MG63 (cell line): ENCODE measurements at places on chromosomes 6 and 20.

GRCh38 chr6:47169785-47170616 lies 127.9 kb upstream of the ADGRF1 start:
- DNase-seq, result no peak

GRCh38 chr6:21327326-21328112 lies 266.0 kb upstream of the SOX4 start:
- no peak for DNase-seq

GRCh38 chr20:37921341-37921929 lies 18.5 kb downstream of the VSTM2L start:
- no peak for DNase-seq

GRCh38 chr6:45653117-45653883 lies 275.6 kb upstream of the SUPT3H start:
- DNase-seq, result peak; percentile 37

- DNase-seq, result no peak
Measured at GRCh38 chr6:28947831-28948270, 24.1 kb upstream of the TRIM27 start.

GRCh38 chr6:169558774-169559441 lies 142.9 kb downstream of the WDR27 start:
- DNase-seq, result peak; percentile 77

DNA sequence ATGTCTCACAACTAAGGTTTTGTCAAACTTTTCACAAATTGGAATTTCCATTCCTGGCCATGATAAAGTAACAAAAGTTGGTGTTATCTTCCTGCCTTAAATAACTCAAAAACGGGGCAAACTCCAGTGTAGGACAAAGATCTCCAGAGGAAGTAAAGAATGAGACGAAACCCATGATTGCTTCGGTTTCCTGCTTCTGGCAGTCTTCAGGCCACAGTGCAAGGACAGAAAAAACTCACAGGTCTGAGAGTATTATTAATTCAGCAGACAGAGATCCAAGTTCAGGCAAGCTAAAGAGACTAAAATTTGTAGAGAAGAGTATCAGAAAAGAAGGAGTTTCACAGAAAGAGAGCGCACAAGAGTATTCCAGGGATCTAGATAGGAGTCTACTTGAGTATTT lies 64.8 kb upstream of the RCAN2 start:
- DNase-seq, result no peak

GRCh38 chr6:112130878-112131277 lies 43.5 kb downstream of the FAM229B start:
- DNase-seq, result no peak

- DNase-seq, result no peak
Measured at GRCh38 chr6:137737836-137738596, 129.0 kb upstream of the TNFAIP3 start.

- DNase-seq, result no peak
Measured at GRCh38 chr6:22149501-22150367, 147.1 kb downstream of the PRL start.

GRCh38 chr20:35187584-35188190 lies 15.8 kb downstream of the PROCR start:
- peak; percentile 28 for DNase-seq

DNA sequence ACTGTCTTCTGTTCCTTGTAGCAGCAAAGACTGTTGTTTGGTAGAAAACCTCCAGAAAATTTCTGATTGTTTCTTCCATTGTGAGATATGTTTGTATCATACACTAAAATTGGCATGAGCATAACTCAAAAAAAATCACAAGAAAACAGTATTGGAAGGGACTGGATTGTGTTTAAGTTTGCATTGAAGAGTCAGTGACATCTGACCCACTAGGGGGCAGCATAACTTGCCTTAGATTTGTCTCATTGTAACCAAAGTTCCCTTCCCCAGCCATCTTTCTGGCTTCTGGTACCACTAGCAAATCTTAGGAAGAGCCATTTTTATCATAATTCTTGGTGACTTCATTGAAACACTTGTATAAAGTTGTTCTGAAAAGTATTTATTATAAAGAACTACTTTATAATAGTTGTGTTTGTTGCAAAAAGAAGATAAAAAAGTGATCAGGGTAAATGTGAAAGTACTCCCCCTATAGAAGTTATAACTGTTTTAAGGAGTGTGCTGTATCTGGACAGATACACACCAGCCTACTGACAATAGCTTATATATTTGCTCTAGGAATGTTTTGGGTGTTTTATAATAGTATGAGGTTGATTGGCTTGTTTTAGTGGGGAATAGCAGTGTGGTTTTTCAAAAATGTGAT lies 7.7 kb downstream of the CSTF1 start:
- DNase-seq, result peak; percentile 38

- DNase-seq, result peak; percentile 65
Measured at GRCh38 chr6:125191916-125192609, 38.5 kb downstream of the TPD52L1 start.

GRCh38 chr6:56837322-56837894 lies 117.5 kb upstream of the BEND6 start:
- no peak for DNase-seq

- no peak for DNase-seq
Measured at GRCh38 chr20:20950620-20951019, 155.5 kb downstream of the LINC00237 start.

DNA sequence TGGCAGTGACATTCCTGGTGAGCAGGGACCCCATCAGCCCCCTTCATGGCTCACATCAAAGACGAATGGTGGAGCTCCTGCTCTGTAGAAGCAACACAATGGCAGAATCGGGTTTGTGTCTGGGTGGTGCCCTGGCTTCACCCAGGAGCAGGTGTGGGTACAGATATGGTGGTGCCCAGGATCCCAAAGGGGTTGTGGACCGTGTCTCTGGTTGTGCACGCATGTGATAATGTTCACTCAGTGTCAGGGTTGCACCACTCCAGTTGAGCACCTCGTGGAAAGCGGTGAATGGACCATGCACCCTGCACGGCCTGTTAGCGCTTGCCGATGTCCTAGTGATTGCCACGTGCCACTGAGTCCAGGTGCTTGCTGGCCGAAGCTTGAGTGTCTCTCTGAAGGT lies 63.0 kb downstream of the IGF2R start:
- DNase-seq, result no peak

DNA sequence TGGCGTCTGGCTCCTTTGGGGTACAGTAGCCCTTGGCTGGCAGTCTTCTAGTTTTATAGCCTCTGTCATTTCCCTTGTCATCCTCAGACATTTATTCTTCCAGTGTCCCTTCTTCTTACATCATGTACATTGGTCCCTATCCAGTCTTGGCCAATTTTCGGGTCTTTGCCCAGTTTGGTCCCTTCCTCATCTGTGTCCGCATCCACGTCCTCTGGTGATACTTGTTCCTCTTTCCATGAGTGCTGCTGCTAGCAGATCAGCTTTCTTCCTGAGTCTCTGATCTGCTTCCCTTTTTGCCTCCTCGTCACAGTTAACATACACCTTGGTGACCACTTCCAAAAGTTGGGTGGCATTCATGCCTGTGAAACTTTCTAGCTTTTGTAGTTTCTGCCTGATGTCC lies 86.2 kb upstream of the GPR6 start:
- no peak for DNase-seq

- DNase-seq, result no peak
Measured at GRCh38 chr6:42007286-42008137, 42.8 kb upstream of the TAF8 start.

GRCh38 chr6:17505767-17506280 lies 94.3 kb upstream of the FAM8A1 start:
- DNase-seq, result peak; percentile 21

DNA sequence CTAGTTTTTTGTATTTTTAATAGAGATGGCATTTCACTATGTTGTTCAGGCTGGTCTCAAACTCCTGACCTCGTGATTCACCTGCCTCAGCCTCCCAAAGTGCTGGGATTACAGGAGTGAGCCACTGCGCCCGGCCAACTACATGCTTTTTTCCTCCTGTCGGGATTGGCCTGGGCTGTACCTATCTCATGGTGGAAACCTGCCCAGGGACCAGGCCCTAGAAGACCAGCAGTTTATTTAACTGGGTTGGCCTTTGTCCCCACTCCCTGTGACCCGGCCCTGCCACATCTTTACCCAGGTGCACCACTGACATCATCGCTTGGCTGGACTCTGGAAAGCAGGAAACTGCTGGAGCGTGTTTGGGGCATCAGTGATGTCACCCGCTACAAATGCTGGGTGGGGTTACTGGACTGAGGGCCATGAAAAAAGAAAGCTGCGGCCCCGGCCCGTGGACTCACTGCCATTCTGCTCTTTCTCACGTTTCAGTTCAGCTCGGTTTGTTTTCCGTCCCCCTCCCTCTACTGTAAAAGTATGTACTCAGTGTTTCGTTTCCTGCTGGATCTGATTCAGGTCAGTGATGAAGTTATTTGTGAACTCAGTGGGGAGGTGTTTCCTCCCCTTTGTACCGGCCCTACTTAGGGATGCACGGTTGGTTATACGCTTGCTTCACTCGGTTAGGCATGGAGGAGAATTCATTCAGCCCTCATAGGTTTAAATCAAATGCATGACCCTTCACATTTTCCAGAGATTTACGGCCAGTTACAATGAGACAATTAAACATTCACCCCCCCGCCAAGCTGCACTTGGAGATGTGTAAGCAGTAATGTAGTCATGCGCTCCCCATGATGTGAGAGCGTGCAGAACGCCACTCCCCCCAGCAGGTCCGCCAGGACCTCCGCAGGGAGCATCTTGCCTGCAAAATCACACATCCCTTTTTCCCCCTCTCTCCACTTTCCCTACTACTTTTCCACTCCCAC lies 179.3 kb downstream of the MTHFD1L start:
- no peak for DNase-seq

- DNase-seq, result no peak
Measured at GRCh38 chr6:135525594-135525993, 28.1 kb upstream of the AHI1 start.

- DNase-seq, result no peak
Measured at GRCh38 chr20:62168061-62168460, 14.8 kb upstream of the MTG2 start.

DNA sequence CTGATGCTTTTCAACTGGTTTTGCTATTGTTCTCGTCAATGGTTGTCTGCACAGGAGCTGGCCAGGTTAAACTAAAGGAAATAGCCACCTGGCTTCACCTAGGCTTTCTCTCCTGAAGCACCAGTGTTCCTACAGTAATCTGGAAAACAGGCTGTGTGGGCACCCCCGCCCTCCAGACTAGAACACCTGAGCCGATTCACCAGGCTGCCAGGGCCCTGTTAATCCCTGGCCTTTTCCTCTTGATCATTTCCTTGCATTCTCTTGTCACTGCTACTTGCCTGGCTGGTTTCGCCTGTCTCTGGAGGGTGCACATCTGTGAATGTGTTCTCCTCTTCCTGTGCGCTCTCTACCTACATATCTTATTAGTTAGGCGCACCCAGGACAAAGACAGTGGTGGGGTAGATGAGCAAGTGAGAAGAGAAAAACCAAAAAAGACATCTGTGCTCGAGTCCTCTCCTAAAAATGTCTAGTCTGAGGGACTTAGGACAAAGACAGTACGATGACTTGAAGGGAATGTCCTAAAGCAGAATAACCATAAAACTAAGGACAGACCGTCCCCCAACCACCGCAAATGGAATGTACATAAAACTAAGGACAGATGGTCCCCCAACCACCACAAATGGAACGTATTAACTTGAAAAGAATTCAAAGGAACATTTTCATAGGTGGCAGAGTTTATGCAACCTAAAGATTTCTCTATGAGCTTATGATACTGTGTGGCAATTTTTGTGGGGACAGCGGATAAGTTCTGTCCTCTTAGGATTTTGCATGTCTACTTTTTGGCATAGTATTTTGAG lies 45.9 kb upstream of the EMILIN3 start:
- DNase-seq, result no peak

- no peak for DNase-seq
Measured at GRCh38 chr6:38326837-38327236, 312.9 kb downstream of the BTBD9 start.

DNA sequence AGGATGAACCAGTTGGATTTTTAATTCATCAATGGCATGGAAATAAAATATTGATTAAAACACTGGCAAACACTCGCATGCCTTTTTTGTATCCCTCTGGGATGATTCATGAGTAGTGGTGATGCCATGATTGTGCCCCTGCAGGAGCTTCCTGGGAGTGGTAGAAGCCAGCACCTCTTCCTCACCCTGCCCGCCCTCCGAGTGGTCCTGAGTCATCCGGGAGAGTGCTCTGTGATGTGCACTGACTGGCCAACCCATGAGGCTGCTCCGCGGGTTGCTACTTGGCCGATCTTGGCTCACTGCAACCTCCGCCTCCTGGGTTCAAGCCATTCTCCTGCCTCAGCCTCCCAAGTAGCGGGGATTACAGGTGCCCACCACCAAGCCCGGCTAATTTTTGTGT lies 27.4 kb downstream of the GJA10 start:
- peak; percentile 76 for DNase-seq

- no peak for DNase-seq
Measured at GRCh38 chr6:45651301-45651700, 273.6 kb upstream of the SUPT3H start.

DNA sequence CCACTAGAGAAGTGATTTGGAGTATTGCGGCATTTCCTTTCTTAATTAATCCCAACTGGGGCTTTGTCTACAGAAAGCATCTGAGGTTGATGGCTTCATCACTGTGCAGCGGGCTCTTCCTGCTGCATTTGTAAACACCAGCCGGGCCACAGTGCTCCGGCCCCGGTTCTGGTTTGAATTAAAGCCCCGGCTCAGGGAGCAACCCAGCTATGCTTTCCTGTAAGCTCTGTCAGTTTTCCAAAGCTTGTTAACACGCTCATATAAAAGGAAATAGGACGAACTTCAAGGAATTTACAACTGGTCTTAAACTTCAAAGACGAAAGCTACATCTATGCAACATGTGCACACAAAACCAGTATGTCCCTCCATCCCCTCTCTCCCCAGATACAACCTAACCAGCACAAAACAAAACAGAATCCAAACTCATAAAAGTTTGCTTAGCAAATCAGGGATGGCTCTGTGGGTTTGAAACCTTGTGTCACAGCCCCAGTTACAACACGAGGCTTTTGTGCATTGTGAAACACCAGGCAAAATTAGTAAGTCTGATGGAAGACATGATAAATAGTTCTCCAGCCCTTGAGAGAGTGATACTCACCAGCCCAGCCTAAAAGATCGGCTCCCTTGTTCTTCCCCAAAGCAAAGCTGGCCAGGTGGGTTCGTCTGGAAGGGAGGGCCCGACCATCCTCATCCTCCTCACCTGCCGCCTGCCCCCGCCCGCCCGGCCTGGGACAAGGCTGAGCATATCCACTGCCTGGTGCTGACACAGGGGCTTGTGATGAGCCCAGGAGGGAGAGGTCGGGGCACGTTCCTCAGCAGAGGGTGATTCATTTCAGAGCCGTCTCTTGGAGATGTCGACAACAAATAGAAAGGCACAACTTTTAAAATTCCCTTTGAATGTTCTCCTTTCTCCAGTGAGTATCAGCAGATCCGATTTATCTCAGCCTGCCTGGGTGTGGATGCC lies 197.9 kb downstream of the TFAP2C start:
- DNase-seq, result no peak

- DNase-seq, result peak; percentile 3
Measured at GRCh38 chr6:130018744-130019325, 454 bp downstream of the L3MBTL3 start.
